SHP77 treated with DMSO at 0.1 percent for 48 hours (cell line): ENCODE measurements at places on chromosomes 2 and 18.

- DNase-seq, result no peak
These were observed 124.3 kb downstream of the RBMS1 start for GRCh38 chr2:160368988-160369930.

DNA sequence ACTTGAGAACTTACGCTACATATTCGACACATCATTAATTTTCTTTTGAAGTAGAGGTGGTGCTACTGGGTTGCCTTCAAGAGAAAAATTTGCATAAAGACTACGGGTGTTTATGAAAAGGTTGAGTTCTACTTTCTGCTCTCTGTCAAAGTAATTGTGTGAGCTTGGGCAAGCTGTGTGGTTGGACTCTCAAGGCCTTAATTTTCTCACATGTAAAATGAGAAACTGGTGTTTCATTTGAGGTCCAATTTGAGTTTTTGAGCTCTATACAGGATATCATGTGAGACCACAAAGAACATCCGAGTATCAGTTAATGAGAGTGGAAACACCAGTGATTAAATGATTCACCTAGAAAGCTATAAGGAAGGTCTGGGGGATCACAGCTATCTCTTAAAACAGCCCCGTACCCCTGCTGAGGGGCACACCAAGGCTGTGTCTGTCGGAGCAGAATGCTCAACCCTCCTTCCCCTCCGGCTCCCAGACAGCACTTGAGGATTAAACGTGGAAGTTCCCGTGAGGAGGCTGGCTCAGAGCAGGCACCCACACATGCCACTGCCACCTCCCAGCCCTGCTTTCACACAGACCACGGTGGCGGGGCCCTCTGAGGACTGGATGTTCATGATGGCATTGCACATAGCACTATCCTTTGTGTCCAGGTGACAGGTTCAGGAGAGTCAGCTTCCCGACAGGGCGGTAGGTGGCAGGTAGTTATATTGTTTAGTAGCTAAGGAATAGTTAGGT lies 191.8 kb downstream of the RNF144A start:
- DNase-seq, result no peak

DNA sequence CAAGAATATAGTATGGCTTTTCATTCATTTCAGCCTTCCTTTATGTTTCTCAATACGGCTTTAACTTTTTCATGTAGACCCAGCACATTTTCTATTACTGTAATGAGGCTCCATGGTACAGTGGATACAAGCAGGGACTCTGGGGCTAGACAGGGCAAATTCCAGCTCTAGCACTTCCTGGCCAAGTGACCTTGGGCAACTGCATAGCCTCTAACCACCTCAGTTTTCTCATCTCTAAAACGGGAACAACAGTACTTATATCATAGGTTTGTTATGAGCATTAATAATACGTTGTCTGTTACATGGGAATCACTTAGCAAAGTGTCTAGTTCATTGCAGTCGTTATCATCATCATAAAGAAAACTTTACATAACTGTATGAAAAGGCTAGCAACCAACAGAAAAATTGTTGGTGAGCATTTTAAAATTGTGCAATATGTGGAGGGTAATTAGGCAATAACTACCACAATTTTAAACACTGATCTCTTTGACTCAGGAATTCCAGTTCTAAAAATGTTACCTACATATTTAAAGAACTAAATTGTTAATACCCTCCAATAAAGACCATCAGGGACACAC lies 13.7 kb upstream of the RMDN2 start:
- DNase-seq, result no peak

- no peak for DNase-seq
These were observed 109.2 kb downstream of the EXOC6B start for GRCh38 chr2:72716601-72717000.

- no peak for DNase-seq
These were observed 187.7 kb upstream of the HAAO start for GRCh38 chr2:42979870-42980763.

- DNase-seq, result peak; percentile 93
These were observed 26.5 kb downstream of the CRACDL start for GRCh38 chr2:98909317-98910211.

DNA sequence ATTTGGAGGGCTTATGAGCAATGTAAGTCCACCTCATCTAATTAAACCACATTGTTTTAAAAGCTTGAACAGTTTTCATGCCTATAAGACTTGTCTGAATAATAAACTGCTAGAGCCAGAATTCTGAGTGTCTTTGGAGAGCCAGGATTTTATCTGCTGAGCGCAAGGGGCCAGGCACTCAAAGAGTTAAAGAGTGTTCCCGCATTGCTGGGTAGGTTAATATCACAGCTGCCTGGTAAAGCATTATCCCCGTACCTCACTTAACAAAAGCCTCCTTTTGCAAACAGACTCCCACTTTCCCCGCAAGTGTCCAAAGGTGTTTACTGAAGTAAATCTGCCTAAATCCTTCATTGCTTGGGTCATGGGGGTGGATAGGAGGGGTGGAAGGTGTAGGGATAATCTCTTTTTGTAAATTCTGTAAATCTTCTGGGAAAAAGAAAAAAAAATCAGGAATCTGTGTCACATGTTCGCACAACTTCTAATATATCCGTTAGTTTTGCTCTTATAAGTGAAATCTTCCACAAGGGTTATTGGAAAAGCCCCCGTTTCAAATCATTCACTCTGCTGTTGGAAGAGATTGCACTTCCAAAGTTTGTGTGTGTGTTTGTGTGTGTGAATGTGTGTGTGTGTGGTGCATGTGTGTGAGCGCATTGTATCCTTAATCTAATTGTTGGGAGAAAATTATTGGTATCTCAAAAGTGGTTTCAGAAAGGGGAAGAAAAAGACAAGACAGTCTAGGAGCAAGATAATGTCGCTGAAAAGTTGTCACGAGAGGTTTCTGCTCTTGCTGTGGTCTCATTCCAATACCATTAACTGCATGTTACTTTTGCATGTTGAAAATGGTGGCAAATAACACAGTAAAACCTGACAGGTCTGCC lies 10.7 kb downstream of the ZEB2 start:
- DNase-seq, result no peak

DNA sequence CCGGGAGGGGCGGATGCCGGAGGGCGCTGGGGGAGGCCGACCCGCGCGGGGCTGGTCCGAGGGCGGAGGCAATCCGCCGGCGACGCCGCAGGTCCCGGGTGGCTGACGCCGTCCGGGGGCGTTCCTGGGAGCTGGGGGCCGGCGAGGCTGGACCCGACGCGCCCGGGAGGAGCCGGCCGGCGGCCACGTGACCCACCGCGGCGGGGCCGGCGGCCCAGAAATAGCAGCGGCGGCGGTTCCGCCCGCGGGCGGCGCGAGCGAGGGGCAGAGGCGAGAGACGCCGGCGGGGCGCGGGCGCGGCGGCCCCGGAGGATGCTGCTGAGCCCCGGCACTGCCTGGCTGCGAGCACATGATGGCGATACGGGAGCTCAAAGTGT lies at the start of gene RAB31:
Gene RAB31 (plus strand): TSS at position 245 of the 377 bp plus-strand sequence. CDS start 105 bp downstream, at position 350.
- DNase-seq, result no peak
